Muscle of arm (tissue), 14 donors: ENCODE measurements at places on chromosomes 16 and 17.
A peak's percentile ranks its signal among the peaks of the same experiment; 100 is the strongest.

GRCh38 chr16:68790130-68790761 is 53.1 kb upstream of the TANGO6 start:
- no peak for DNase-seq

- DNase-seq: no peak
Measured at GRCh38 chr16:506246-506546, 21.3 kb upstream of the CAPN15 start.

- DNase-seq: no peak
Measured at GRCh38 chr17:57614742-57615141, 130.4 kb downstream of the CCDC182 start.

- DNase-seq: no peak
Measured at GRCh38 chr16:29876217-29876593, 13.2 kb upstream of the CDIPT start.

DNA sequence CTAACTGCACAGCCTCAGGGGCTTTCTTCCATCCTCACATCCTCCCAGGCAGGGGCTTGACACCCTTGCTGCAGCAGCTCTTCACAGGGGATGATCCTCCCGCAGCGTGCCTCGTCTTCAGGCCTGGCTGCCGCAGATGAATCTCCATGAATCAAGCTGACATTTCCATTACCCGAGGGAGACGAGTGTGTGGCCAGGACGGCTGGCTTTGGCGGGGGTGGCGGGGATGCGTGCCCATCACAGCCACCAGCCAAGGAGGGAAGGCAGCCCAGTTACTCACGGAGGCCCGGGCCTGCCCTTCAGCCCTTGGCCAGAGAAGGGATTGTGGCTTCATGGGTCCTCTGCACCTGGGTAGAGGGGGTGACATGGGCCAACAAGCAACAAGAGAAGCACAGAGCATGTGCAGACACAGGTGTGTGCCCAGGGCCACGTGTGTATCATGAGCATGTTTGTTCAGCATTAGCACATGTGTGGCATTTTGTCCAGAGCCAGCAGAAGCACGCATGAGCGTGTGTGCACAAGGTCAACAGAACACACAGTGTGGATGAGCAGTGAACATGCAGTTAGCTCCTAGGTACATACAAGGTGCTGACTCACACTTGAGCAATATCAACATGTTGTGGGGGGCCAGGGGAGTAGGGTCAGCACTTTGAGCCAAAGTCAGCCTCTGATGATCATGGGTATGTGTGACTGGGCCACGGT is 236.4 kb downstream of the KATNIP start:
- DNase-seq: no peak

DNA sequence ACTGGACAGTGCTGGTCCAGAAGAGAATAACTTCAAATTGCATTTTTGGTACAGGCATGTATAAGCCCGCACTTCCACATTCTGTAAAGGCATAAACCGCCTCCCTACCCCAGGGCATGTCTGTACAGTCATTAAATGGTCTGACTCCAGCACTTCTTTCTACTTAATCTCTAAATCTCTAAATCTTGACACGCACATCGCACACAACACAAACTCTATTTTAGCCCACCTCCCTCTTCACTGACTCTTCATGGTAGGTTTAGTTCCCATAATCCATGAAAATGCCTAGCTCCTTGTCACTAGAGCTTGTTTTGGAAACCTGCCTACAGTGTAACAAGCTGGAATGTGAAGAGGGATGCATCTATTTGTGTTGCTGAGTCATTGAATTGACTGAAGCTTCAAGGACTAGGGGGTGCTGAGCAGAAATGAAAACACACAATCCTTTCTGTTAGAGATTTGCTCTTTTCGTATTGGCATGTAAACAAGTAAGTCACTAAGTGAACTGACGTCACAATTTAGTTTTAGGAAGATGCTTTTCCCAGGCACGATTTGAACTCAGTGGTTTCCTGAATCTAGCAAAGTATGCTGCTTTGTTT is 1.6 kb upstream of the DUSP14 start:
- DNase-seq: peak; percentile 64

GRCh38 chr17:78202666-78203065 is 11.4 kb upstream of the BIRC5 start:
- no peak for DNase-seq

DNA sequence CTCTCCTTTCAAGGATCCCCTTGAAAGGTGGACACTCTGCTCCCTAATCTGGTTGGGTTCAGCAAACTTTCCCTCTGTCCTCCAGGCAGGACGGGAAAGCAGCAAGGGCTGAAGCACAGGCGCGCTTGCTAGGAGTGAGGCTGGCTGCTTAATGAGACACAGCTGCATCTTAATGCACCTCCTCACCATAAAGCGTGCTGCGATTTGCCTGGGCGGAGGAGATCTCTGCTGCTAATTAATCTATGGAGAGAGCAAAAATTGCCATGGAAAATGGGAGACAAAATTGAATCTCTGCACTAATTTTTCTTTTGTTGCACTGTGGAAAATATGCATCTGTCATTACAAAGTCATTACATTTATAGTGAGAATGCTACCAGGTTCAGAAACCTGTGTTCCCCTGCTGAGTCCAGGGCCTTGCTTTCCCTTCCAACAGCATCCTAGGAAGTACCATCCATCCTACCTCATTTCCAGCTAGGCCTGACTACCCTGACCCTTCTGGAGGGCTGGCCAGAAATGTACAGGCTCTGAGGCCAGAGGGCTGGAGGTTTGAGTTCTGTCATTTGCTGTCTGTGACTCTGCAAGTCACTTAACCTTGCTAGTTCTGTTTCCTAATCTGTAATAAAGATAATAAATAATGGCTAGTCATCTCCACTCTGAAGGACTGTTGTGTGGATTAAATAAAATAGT is 43.5 kb upstream of the BCAR1 start:
- DNase-seq: no peak

DNA sequence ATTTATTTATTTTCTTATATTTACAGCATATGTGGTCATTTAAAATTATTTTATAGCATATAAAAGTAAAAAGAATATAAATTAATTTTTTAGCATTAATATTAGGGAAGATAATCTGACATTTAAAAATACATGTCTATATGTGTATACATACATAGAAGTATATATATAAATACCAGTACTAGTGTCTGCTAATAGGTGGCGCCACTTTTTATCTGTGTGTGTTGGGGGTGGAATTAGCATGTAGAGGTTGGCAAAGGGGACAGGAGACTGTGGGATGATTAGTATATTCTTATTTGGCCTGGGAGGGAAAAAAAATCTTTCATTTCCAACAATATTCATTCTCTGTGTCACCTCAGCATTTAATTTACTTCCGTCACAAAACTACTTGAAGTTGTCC is 359.1 kb downstream of the WWOX start:
- DNase-seq: no peak

DNA sequence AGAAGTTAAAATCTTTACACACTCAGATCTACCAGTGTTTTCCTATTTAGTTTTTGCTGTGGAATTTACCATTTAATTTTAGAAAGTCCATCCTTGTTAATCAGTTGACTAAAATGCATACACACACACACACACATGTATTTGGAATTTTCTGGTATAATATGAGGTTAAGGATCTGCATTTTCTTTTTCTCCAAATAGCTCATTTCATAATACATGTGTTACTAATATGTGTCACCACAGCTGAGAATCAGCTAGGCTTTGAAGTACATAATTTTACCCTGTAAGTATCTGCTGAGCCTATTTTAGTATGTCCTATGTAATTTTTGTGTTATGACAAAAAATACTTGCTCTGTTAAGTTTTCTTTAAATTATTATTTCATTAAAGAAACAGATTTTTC is 143.2 kb downstream of the PHKB start:
- DNase-seq: no peak

DNA sequence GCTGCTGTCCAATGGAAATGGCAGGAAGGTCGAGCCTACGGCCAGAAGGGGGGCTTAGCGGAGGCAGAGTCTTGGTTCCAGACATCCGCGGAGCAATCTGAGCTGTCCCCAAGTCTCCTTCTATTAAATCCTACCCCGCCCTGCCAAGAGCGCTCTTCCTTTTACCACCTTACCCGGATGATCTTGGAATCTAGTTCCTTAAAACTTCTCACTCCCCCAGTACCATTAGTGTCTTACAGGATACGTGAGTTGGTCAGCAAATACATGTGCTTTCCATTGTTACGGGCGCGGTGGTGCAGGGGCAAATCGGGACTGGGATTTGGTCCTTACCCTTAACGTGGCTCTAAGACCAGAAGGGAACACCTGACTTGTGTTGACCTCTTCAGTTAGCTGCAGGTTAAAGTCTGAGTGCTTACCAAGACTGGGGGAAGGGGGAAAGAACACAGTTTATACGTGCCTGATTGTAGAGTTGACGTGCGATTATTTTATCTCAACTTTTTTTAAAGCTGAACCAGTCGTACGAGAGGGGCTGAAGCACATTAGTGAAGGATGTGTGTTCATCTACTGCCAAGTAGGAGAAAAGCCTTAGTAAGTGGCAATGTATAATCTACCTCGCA is 495 bp downstream of the TXNDC17 start:
- DNase-seq: no peak

DNA sequence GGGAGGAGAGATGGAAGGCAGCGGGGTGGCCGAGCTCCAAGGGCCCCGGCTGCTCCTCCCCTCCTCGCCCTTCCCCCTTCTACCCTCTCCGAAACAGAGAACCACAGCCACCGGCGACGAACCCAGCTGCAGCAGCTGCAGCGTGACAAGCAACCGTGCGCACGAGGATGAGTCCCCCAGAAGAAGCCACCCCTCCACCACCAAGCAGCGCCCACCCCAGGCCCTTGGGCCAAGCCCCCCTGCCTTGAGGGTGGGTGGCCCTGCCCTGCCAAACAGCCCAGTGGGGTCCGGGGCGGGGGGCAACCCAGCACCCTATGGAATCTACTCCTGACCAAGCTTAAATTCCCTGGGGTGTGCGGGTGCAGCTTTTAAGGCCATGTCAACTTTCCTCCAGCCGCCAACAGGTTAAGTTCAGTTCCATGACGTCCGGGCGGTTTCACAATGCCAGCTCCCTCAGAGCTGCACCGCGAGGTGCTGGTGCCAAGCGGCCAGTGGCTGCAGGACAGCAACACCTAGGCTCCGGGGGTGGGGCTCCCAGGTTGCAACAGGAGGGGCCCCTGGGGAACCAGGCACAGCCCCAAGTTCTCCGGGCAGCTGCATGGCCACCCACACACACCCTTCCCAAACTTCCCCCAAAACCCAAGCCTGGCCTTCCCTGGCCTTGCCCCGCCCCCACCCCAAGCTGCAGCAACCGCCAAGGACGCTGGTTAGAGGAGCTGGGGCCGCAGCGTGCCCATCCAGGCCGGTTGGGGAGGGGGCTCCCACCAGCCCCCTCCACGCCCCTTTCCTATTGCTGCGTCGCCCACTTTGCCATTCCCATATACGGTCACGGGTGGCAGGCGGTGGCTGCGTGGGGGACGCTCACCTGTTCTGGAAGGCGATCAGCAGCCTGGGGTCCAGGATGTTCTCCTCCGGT is 2.0 kb downstream of the CBX4 start:
- no peak for DNase-seq

DNA sequence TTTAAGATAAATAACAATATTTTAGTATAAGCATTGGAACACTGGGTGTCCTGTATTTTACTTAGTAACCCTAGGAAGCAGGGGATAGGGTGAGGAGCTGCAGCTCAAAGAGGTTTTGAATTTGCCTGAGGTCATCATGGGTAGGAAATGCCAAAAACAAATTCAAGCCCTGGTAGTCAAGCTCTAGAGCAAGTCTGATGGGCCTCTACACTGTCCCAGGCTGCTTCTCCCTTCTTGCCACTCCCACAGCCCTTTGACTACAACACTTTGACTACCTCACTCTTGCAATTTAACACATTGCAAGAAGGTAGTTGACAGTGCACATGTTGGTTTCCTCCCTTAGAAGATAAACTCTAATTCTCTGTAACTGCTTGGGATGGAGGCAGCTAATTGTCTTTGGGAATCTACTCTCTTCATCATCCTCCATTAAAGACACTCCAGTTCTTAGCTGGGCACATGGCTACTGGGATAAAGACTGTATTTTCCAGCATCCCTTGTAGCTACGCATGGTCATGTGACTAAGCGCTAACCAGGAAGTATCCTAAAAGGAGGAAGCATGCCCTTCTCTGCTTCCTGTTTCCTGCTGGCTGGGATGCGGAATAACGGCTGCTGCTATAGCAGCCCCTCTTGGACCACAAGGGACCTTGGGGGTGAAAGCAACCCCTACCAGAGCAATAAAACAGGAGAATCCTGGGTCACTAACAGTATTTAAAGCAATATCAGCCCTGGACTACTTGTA is 30.7 kb upstream of the SSTR2 start:
- DNase-seq: no peak

DNA sequence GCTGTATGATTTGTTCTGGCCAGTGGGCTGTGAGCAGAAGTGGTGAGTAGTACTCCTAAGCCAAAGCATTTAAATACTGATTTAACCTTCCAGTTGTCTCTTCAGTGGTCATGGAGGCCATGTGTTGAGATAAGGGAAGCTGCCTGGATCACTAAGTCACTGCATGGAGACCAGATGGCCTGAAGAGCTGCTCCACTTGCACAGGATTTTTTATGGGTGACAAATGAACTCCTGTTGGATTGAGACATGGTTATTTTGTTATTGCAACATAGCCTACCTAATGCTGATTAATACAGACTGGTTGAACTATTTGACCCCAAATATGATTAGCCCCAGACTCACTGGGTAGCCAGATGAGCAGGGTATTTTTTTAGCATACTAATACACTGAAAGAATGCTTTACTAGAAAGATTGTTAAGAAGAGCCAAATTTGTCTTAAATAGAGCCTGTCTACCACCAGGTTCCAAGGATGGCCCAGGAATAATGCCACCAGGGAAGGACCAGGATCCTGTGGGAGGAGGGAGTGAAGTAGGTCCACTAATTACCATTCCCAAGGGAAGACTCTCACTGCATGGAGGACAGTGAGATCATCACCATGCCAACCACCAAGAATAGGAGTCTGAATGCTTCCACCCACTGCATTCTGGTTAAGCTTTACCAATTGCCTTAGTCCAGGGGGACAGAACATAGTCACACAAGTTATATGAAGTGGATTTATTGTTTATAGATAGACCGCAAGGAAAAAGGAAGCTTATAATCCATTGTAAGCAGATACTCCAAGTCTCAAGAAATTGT is 187.4 kb upstream of the IRX6 start:
- no peak for DNase-seq

DNA sequence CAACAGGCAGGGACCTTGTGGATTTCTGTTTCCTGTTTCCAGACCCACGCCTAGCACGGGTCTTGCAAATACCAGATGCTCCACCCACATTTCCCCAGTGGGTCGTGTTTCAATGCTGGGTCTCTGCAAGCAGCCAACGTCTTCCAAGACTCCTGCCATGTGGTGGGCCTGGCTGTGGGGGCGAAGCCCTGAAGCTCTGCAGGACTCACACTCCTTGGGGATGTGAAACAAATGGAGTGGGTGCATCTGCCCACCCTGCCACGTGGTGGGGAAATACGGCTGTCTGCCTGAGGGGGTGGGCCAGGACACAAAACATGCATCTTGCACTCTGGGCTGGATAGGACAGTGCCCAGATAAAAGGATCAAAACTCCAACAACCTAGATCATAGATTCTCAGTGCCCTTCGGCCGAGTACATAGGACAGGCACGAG is 32.6 kb downstream of the FA2H start:
- no peak for DNase-seq

GRCh38 chr16:60181536-60181935 is 1447.4 kb upstream of the GOT2 start:
- no peak for DNase-seq

- no peak for DNase-seq
Measured at GRCh38 chr16:21638573-21638975, 13.8 kb downstream of the IGSF6 start.

GRCh38 chr17:60358606-60359225 is 33.2 kb downstream of the USP32 start:
- no peak for DNase-seq

- no peak for DNase-seq
Measured at GRCh38 chr16:11852092-11852809, 909 bp upstream of the RSL1D1 start.
